Hematopoietic multipotent progenitor cell treated with erythropoietin and hydrocortisone succinate and interleukin-3 and kit ligand, for 15 days (in vitro differentiated cells): ENCODE measurements at places on chromosomes 2 and 18.
A peak's percentile ranks its signal among the peaks of the same experiment; 100 is the strongest.

- no peak for DNase-seq
Measured at GRCh38 chr2:217784996-217785543, 217.7 kb downstream of the TNS1 start.

- no peak for DNase-seq
Measured at GRCh38 chr2:232999354-232999753, 13.7 kb downstream of the NGEF start.

DNA sequence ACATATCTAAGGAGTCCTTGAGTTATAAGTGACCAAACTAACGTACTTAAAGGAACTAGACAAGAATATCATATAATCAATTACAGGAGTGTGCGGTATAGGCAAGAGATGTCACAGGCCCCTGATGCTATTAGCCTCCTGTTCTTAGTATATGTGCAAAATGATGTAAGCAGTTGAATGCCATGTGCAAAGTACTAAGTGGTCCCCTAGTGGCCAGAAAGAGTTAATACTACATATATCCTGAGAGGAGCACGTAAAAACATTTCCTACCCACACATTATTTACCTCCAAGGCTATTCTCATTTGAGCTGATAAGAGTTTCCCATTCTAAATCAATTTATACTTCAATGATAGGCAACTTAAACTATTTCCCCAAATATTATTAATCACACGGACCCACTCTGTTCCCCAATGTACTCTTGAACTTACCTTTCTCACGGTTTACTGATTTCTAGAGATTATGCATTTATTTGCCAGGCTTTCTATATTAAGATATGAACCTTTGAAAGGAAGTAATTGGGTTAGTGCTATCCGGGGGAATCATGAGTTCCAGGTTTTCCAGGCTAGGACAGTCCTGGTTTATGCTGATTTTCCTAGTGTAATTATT, 158.0 kb upstream of the KLHL14 start:
- peak; percentile 2 for DNase-seq

DNA sequence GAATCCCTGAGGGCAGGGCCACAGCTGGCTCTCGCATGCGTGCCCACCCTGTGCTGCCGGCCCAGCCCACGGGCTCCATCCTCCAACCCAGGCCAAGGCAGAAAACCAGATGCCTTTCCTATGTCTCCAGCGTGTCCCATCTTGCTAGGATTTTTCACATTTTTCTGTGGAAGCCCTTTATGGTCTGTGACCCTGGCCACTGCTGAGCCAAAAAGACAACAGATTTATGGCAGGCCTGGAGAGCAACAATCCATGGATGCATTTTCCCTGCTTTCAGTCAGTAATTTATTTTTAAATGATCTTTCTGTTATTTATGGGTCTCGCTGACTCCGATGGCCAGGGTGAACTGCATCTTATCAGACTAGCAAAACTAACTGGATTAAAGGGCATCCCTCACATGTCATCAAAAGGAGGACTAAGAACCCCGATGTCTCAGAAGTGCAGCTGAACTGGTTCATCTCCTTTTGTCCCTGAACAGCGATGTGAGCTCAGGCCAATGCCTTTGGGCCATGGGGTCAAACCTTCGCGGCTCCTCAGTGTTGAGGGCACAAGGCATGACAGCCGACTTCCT, 346.0 kb downstream of the CYRIA start:
- no peak for DNase-seq

DNA sequence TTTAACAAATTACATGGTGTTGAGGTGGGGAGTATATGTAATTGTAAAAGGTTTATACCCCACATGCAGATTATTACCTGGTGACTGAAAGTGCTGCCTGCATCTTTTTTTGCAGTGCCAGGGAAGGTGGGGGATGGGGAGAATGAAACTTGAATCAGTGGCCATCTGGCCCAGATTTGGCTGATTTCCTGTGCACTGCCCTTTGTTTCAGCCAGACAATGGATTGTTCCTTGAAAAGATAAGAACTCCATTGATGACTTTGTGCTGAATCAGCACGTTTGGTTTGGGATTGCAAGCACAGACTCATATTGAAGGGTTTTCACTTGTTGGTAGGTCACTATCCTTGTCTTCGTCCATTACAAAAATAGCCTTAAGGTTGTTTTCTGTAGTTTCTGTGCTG, 20.9 kb downstream of the GREB1L start:
- DNase-seq: no peak

- DNase-seq: no peak
Measured at GRCh38 chr2:100529176-100529575, 33.6 kb upstream of the PDCL3 start.

DNA sequence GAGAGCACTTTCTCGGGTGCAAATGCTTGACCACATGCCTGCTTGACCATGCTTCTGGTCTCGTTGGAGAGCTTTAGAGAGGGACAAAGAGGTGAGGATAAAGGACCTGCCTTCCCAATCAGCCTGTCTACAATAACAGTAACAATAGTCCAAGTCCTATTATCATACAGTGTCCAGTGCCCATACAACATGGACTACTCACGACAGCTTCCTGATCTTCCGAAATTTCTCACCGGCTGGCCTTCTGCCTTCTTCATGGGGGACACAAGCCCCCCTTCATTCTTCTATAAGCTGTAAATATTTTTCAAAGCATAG, 329.0 kb downstream of the PAX3 start:
- no peak for DNase-seq

DNA sequence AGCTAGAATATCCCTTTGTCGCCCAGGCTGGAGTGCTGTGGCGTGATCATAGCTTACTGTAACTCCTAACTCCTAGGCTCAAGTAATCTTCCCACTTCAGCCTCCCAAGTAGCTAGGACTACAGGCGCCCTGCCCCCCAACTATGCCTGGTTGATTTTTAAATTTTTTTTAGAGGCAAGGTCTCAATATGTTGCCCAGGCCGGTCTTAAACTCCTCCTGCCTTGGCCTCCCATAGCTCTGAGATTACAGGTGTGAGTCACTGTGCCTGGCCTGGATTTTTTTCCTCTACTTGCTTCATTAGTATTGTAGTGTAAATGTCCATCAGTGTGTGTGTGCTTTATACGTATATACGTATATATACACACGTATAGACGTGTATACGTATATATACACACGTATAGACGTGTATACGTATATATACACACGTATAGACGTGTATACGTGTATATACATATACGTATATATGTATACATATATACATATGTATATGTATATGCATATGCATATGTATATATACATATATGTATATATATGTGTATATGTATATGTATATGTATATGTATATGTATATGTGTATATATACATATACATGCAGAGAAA, 124.4 kb downstream of the DIS3L2 start:
- DNase-seq: no peak

DNA sequence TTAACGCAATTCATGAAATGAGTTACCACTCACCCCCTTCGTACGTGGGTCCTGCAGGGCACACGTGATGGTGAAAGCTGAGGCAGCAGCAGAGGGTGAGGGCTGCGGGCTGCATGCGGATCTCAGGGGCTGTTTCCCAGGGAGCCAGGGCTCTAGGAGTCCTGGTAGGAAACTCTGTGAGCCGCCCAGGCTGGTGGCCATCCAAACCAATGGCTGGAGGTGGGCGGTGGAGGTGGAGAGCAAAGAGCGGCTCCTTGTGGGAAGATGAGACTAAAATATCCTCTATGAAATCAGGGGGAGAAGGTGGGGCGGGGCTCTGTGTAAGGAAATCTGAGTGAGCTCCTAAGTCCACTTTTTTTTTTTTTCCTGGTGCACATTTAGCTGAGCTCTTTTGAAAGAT, 120.1 kb upstream of the SLC1A4 start:
- DNase-seq: no peak

DNA sequence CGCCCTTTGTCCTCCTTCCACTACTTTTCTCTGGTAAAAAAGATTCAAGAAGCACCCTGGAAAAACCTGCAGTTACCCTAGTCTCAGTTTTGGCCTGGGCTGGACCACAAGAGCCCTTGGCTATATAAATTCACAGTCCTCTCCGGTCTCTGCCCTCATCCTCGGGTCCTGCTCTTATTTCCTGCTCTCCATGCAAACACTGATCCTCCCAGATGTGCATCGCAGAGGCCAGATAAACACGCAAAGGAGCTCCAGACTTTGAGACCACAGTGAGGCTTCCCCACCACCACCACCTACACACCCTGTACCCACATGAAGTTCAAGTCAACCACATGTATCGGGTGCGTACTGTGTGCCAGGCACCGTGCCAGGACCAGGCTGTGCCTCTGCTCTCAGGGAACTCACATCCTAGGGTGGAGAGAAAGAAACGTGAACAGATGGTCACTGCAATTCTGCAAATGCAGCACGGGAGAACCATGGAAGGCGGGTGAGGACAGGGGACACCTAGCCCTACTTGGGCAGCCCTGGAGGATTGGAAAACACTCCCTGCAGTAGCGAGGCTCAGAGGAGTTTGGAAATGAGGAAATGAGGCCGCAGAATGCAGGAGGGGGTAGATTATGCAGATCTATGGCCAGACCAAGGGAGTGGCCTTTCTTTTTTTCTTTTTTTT, 7.4 kb downstream of the CTDSP1 start:
- DNase-seq: peak; percentile 85

DNA sequence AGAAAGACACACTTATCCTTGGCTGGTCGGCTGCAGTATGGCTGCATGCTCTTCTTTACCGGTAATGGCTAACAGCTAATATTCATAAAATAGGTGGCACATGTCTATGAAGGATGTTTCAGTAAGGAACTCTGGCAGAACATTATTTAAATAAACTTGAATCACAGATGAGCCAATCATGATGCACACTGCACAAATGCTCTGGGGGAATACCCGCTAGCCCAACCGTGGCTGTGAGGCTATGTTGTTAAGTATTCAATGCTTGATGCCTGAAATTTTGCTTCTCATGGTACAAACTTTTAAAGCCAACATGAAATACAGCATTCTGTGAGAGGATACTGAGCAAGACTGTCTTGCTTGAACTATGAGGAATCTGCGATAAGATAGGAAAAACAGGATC, 505.8 kb downstream of the ZEB2 start:
- no peak for DNase-seq

DNA sequence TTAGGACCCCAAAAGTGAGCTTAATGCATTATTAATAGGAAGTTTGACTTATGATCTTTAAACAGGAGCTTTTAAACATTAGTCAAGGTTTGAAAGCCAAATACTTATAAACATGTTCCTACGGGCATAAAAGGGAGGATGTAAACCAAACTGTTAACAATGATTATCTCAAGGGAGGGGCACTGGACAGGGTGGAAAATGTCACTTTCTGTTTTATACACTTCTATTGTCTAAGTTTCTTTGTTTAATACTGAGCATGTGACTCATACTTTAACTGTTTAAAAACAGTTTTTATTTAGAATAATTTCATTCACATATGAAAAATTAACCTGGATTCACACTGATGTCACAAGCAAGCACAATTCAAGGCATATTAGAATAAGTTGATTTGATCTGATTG, 18.3 kb upstream of the ITGA6 start:
- no peak for DNase-seq

GRCh38 chr18:35345950-35346349, 1.7 kb upstream of the ZNF24 start:
- no peak for DNase-seq
